ENCODE measurements at places on chromosomes 2 and 18. TPM values are rescaled to one million over a fixed set of nuclear protein-coding genes. Genes with fewer than 3 reads are reported as not detected.

DNA sequence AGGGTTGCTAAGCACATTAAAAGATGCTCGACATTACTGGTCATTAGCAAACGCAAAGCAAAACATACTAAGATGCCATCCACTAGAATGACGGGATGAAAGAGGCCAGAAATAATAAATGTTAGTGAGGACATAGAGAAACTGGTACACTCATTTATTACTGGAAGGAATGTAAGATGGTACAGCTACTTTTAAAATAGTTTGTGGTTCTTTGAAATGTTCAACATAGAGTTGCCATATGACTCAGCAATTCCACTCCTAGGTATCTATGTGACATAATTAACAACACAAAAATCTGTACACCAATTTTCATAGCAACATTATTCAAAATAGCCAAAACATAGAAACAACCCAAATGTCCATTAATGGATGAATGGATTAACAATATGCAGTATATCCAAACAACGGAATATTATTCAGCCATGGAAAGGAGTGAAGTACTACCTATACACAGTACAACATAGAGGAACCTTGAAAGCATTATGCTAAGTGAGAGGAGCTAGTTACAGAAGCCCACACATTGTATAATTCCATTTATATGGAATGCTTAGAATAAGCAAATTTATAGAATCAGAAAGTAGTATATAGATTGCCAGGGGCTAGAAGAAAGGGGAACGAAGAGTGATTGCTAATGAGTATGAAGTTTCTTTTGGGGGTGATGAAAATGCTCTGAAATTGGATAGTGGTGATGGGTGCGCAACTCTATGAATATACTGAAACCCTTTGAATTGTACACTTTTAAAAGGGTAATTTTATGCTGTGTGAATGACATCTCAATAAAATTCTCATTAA is 61.9 kb upstream of the IL1R1 start:
- no peak for DNase-seq

- DNase-seq, result no peak
These were observed 110.6 kb downstream of the UPP2 start for GRCh38 chr2:158212301-158212700.

DNA sequence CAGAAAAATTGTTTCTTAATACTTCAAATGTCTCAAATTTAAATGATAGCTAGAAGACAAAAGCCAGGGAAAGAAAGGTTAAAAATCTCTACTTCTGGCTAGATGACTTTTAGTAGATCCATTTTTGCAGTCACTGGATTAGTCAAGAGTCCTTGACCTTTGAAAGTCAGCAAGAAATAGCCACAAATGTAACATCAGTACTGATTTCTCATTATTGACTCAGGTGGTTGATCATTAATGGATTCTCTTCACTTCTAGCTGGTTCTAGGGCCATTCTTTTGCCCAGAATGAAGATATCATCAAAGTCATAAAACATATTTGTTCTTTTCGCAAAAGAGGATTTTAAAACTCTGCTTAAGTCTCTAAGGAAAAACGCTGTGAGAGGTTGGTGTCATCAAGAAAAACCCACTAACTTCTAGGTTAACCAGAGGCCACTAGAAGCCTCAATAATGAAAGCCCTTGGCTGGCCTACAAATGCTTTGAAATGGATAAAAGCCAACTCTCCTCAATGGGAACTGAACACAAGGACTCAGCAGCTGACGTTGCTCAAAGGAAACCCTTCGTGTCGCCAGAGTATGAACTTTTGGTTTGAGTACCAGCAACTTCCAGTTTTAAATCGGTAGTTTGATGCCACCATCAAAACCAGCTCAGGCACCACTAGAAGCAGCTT is 66.3 kb downstream of the IRS1 start:
- no peak for DNase-seq

DNA sequence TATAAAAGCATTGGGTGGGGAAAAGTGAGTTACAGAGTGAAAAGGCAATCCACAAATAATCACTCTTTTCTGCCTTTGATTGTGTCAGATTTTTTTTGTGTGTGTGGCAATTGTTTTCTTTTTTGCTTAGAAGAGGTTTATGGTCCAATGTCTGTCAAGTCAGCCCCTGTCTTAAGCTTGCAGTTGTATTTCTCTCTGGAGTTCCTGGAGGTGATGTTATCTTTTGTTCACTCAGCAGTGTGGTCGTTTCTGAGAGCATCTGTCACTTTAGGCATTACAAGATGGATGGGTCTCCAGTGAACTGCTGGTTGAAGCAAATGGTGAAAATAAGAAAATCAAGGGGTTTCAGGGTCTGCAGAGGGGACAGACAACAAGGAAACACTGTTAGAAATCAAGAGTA is 121.3 kb downstream of the GREB1L start:
- no peak for DNase-seq

GRCh38 chr2:119259296-119259860 is 35.7 kb downstream of the STEAP3 start:
- no peak for DNase-seq

DNA sequence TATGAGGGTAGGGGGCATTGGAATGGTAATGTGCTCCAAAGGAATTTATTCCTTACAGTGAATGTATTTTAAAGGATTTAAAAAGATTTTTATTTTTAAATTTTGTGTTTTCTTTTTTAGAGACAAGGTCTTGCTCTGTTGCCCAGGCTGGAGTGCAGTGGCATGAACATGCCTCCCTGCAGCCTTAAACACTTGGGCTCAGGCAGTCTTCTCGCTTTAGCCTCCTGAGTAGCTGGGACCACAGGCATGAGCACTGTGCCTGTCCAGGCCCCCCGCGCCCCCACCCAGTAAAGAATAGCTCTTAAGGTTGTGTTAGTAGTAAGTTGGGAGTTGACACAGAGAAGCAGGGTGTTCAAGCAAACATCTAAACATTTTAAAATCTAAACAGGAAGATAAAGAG is 36.6 kb downstream of the PHLPP1 start:
- DNase-seq, result no peak

- no peak for DNase-seq
These were observed 23.0 kb upstream of the ACKR3 start for GRCh38 chr2:236546561-236547002.

The SOS1 gene
- total RNA-seq, result 92.6 TPM

The CDH20 gene
- total RNA-seq, result 1.1 TPM

The IGFBP5 gene
- total RNA-seq, result 159 TPM

The TUBA3E gene
- not detected for total RNA-seq

The C18orf54 gene
- total RNA-seq, result 17.3 TPM

All from urinary bladder (tissue), 4 donors.